RWPE1 (cell line): ENCODE measurements at places on chromosomes 2 and 18.

- DNase-seq, result no peak
Observed at GRCh38 chr2:233234264-233234663, 17.2 kb upstream of the ATG16L1 start.

- DNase-seq, result no peak
Observed at GRCh38 chr2:177024765-177025164, 187.8 kb upstream of the HNRNPA3 start.

DNA sequence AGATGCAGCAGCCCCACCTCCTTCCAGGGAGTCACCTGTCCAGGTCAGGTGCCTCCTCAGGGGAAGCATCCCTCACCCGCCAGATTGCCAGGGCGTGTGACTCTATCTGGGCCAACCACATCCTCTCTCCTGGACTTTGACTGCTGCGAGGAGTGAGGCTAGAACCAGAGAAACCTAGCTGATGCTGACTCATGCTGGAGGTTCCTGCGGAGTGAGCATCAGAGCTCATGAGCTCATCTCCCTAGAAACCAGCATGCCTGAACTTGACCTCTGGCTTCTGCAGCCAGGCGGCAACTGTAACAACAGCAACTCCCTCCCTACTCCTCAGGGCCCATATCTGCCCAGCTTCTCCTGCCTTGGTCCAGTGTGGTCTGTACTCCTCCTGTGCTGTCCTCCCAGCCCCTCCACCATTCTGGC lies 28.3 kb upstream of the NT5DC4 start:
- peak; percentile 95 for DNase-seq

GRCh38 chr2:83757329-83757728 lies 701.8 kb downstream of the SUCLG1 start:
- DNase-seq, result no peak

DNA sequence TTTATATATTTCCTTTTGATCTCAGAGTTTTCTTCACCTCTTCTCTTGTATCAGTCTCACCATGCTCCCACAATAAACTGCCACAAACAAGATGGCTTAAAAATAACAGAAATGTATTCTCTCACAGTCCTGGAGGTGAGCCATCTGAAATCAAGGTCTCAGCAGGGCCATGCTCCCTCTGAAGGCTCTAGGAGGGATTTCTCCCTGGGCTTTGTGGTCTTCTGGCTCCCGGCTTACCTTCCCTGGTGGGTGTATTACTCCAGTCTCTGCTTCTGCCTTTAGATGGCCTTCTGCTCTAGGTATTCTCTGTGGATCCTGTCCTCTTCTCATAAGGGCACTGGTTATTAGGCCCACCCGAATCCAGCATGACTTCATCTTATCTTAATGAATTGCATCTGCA lies 994.7 kb upstream of the POU3F3 start:
- DNase-seq, result no peak

- DNase-seq, result no peak
Observed at GRCh38 chr2:176109192-176109901, 2.3 kb downstream of the HOXD11 start.

GRCh38 chr2:165876269-165876668 lies 77.3 kb downstream of the TTC21B start:
- DNase-seq, result no peak

GRCh38 chr18:63844254-63844653 lies 43.3 kb upstream of the SERPINB2 start:
- DNase-seq, result peak; percentile 26

DNA sequence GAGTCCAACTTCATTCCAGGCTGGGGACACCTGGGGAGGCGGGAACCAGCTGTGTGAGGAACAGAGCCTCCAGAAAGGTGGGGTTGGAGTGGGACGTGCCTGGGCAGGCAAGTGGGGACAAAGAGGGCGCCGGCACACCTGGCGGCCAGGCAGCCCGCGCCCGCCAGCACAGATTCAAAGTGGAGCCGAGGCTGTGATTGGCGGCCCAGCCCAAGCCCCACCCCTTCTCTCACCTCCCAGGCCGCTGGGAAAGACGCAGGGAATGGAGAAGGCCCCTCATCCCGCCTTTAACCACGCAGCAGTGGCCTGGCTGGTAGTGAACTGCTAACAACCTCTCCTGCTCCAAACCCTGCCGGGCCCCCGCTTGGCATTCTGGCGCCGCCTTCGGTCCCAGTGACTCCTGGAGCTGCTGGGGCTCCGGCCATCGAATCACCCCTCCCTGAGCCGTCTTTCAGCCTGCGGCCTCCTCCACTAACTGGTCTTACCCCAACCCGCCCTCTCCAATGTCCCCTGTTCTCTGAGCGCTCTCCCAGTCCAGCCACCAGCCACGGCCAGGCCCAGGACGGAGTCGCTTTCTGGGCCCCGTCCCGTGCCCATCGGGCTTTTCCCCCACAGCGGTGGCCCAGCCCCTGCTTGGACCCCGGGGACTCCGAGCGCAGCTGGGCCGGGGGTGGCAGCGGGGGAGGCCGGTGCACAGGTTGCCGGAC lies 27.9 kb upstream of the PTMA start:
- peak; percentile 68 for DNase-seq

- no peak for DNase-seq
Observed at GRCh38 chr2:148167855-148168254, 147.0 kb downstream of the MBD5 start.

DNA sequence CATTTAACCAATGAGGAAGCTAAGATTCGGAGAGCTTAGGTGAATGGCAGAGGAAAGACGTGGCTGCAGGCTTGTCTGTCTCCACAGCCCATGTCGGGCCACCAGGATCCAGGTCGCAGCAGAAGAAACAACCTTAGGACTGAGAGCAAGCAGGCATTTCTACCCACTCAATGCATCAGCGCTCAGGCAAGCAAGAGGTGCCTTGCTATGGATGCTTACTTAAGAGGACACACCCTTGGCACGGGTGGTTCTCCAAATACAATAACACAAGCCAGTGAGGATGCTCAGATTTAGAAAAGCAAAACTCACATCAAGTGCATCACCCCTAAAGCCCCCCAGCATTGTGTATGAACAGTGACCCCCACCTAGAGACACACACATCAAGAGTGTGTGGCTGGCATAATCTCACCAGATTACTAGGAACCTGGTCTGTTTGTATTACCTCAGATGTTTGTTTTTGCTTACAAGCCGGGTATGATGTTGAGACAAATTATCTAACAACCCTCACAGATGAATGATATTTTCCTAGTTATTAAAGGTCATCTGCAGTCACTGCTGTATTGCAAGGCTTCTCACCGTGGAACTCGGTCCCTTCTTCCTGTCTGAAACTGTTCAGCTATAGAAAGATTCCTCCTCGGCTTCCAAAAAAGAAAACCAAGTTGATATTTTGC lies 34.2 kb upstream of the NPAS2 start:
- no peak for DNase-seq

DNA sequence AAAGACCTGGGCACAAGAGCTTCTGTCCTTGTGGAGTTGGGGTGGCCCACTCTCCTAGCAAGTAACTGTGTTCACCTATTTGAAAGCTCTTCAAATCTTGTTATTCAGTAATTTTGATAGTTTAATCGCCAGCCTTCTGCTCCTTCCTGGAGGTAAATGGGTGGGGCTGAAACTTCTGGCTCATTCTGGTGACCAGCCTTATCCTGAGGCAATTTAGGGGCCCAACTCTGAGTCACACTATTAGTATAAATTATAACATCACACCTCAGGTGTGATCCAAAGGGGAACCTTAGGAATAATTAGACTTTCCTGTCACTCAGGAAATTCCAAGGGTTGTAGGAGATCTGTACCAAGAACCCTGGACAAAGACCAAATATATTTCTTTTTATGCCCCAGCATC lies 255.8 kb upstream of the RGPD4 start:
- DNase-seq, result no peak

- DNase-seq, result no peak
Observed at GRCh38 chr2:16181062-16181740, 240.9 kb downstream of the MYCN start.

DNA sequence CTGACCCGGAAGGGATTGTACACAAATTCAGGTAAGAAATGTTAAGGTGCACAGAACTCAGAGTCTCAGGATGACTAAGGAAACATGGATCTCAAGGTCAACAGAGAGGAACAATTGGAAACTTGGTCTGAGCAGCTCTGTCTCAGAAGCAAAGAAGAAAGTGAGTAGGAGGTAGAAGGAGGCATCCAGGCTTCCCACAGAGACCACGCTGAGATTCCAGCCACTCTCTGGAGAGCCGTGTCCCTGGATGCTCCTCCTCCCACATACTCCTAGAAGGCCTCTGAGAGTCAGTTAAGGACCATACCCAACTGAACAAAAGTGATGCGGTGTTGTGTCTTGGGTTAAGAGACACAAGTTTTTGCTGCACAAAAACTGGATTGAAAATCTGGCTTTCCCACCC lies 8.6 kb upstream of the PLB1 start:
- DNase-seq, result no peak

- DNase-seq, result no peak
Observed at GRCh38 chr2:1648241-1649102, 95.8 kb downstream of the PXDN start.

DNA sequence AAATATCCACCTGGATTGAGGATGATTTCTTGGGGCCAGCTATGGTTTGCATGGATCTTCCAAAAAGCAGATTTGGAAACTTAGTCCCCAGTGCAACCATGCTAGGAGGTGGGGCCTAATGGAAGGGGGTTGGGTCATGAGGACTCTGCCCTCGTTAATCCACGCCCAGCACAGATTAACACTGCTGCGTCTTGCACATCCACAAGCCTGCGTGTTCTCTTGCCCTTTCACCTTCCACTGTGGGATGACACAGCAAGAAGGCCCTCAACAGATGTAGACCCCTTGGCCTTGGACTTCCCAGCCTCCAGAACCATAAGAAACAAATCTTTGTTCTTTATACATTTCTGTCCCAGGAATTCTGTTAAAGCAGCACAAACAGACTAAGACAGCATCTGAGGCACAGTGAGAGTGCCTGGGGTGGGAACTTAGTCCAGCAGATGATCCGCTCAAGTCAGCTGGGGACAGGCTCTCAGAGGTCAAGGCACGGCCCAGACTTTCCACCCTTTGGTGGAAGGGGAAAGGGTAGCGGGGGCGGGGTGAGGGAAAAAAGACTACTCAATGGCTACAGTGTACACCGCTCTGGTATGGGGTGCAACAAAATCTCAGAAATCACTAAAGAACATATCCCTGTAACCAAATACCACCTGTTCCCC lies 2.4 kb downstream of the RAB17 start:
- DNase-seq, result no peak

DNA sequence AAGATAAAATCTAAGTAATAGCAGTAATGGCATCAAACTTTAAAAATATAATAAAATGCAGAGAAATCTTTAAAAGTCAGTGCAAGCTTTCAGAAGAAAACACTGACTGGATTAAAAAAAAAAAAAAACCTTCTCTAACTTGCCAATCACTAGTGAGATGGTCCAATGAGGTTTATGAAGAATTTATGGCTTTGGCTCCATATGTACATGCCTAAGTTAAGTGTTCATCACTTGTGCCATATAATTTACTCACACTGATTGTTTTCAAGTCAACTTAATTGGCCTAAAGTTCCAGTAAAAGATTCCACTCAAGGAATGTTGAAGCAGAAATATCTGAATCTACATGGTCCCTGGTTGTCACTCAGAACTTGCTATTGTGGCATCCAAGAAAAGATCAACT lies 40.7 kb upstream of the RAB27B start:
- DNase-seq, result no peak

GRCh38 chr18:55694291-55694690 lies 106.3 kb upstream of the TCF4 start:
- no peak for DNase-seq

DNA sequence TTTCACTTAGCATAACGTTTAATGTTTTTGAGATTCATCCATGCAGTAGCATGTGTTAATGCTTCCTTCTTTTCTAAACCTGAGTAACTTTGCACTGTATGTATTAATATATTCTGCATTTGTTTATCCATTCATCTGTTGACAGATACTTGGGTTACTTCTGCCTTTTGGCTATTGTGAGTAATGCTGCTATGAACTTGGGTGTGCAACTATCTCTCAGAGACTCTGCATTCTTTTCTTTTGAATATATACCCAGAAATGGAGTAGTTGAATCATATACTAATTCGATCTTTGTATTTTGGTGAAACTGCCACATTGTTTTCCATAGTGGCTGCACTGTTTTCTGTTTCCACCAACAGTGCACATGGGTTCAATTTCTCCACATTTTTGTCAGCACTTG lies 128.3 kb downstream of the SH3BP4 start:
- DNase-seq, result no peak

GRCh38 chr18:24094561-24094960 lies 44.3 kb upstream of the CABYR start:
- DNase-seq, result no peak

DNA sequence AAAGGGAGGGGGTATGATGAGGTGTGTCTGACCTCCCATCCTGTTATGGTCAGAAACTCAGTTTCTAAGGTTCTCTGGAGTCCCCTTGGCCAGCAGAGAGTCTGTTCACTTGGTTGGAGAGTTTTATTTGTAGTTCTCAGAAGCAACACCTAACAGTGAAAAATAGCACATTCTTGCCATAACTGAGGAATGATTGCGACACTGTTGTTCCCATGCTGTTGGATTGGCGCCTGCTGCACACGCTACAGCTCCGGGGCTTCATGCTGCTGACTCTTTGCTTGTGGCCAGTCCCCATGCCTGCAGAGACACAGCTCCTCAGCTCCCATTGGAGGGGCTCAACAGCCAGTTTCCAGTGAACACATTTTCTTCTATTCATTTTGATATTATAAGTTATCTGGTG lies 42.1 kb downstream of the TPGS2 start:
- DNase-seq, result no peak

DNA sequence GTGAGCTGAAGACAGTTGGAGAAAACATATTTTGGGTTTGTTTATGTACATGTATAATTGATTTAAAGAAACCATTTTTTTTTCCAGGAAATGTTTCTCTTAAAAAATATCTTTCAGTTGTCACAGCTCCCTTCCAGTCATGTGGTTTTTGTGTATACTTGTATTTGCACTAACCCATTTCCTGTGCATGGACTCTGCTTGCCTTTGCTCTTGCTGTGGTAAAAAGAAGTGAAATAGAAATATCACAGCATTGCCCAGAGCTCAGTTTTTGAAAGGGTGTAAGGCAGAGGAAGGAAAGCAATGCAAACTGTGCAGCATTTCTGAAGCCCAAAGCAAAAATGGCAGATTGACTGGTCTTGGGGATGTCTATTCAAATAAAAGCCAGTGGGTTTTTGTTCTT lies 10.4 kb upstream of the DOCK10 start:
- DNase-seq, result no peak

GRCh38 chr2:226790011-226790410 lies 9.6 kb downstream of the IRS1 start:
- DNase-seq, result no peak

DNA sequence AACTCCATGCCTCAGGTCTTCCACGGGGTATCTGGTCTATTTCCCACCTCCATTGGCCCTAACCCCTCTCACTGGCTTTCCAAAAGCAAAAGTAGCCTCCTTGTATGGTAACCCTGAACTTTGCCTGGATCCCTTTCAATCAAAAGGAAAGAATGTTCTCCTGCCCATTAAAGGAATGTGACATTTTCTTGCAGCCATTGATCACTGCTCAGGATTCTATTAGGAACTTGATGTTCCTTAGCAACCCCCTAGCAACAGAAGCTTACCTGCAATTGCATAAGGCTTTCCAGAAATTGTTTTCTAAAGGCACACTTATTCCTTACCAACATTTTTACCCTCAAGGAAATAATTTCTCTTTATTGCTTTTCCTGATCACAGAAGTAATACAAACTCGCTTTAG lies 91.4 kb upstream of the AGAP1 start:
- peak; percentile 28 for DNase-seq
